ENCODE measurements at places on chromosomes 13 and 19. TPM values are rescaled to one million over a fixed set of nuclear protein-coding genes. Genes with fewer than 3 reads are reported as not detected.

GRCh38 chr19:52148256-52148655, 8.5 kb upstream of the ZNF616 start:
- no peak for DNase-seq

DNA sequence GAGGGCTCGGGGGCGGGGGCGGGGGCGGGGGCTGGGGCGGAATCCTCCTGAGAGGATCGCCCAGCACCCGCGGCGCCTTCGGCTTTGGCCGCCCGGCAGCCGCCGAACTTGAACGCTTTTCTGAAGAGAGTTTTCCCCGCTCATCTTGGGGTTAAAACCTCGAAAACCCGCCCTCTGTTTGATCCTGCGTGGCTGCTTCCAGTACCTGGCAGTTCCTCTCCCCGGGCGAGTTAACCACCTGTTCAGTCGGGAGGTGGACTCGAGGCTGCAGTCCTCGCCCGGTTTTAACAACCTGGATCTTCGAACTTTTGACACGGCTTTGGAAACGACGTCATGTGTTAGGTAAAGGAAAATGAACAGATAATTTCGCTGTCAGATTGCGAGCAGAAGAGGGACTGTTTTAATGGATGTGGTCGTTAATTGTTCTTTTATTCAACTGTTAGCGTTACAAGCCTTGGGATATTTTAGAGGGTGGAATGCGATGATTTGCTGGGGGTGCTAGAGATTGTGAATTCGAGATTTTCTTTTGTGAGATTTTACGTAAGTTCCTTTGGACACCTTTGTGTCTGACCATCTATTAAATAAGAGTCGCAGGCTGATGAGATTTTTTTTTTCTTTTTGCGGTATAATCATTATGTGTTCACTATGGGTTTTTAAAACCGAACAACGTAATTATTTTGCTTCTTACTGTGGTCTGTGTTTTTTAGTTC, 1.0 kb downstream of the FNDC3A start:
- DNase-seq: no peak

GRCh38 chr13:52447815-52448552, 2.5 kb downstream of the VPS36 start:
- no peak for DNase-seq

The GRIN3B gene
- total RNA-seq: not detected

The TIMM13 gene
- 19.4 TPM for total RNA-seq

The FBXO17 gene
- 29.6 TPM for total RNA-seq

Measured in thoracic aorta (tissue), 2 donors.